ENCODE measurements at places on chromosomes 5 and 9.

DNA sequence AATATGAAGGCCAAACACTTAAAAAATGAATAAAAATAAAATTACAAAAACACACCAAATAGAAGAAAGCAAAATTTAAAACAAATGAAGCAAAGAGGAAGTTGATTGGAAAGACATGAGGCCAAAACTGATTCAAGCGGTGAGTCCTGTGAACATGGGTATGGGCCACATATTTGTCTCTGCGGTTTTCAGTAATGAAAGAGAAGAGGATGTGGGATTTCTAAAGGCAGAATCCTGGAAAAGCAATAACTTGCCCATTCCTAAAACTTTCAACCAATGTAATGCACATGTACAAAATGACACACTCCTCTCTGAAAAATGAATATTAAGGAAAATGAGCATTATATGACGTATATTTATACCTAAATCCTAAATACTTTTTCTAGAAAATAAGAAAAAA lies 263.7 kb downstream of the SEMA5A start:
- no peak for DNase-seq

GRCh38 chr5:1037123-1037670 lies 28.6 kb downstream of the NKD2 start:
- no peak for DNase-seq

GRCh38 chr9:17251100-17251499 lies 116.3 kb downstream of the CNTLN start:
- no peak for DNase-seq

- no peak for DNase-seq
These were observed 188.1 kb downstream of the TRPM3 start for GRCh38 chr9:70933321-70933720.

GRCh38 chr9:112777914-112778313 lies 27.4 kb downstream of the SNX30 start:
- DNase-seq, result no peak

- DNase-seq, result no peak
These were observed 27.0 kb downstream of the ADRA1B start for GRCh38 chr5:159943326-159943725.

GRCh38 chr5:61401726-61402125 lies 69.7 kb downstream of the ZSWIM6 start:
- peak; percentile 64 for DNase-seq

DNA sequence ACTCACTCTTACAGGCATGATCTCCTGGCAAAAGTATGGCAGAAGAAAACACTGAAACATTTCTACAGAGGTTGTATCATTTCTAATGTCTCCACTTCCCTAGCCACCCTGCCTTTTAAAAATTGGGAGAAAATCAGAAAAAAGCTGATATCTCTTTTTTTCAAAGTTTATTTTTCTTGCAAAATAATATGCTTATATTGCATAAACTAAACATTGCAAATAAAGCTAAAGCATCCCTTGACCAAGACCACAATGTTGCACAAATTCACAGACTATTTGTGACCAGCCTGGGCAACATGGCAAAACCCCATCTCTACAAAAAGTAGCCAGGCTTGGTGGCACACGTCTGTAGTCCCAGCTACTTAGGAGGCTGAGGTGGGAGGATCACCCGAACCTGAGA lies 183.3 kb upstream of the ELAVL2 start:
- DNase-seq, result no peak

GRCh38 chr9:96135076-96135752 lies 166.8 kb downstream of the HSD17B3 start:
- DNase-seq, result peak; percentile 37

GRCh38 chr5:142617416-142618129 lies 68.3 kb downstream of the FGF1 start:
- no peak for DNase-seq

DNA sequence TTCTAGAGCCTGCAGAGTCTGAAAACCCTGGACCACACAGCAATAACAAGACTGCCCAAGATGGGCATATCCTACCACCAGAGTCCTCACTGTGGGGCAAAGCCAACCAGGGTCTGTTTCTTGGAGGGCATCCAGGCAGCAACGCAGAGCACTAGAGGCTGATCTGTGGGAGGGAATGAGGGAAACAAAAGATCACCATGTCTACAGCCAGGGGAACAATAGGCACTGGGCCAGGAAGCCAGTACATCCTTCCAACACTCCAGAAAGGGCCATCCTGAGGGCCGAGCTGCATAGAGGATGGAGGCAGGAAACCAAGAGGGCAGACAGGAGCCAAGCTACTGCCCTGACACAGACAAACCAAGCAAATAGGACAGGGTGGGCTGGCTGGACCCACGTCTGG lies 416.1 kb upstream of the IRX4 start:
- DNase-seq, result no peak

GRCh38 chr5:134545070-134545868 lies 19.8 kb downstream of the JADE2 start:
- no peak for DNase-seq

GRCh38 chr9:73202980-73203379 lies 51.3 kb downstream of the ANXA1 start:
- DNase-seq, result no peak

GRCh38 chr5:142600092-142600491 lies 85.8 kb downstream of the FGF1 start:
- DNase-seq, result no peak

GRCh38 chr5:12625667-12626263 lies 721.5 kb upstream of the CTNND2 start:
- DNase-seq, result no peak

DNA sequence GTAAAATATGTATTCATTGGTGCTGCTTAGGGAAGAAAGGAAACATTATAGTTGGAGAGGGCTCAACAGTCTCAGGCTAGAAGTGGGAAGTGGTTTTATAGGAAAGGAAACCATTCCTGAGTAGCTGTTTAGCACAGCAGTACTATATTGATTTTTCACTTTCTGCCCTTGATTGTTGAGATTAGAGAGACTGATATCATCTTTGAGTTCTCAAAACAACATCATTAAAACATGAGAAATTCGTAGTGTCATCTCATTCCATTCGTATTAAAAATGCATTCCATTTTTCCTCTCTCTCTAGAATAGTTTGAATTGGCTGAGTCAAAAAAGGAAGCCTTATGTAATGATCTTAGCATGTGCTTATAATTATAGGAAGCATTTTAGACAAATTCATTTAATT lies 14.1 kb downstream of the POLR3G start:
- DNase-seq, result peak; percentile 38

DNA sequence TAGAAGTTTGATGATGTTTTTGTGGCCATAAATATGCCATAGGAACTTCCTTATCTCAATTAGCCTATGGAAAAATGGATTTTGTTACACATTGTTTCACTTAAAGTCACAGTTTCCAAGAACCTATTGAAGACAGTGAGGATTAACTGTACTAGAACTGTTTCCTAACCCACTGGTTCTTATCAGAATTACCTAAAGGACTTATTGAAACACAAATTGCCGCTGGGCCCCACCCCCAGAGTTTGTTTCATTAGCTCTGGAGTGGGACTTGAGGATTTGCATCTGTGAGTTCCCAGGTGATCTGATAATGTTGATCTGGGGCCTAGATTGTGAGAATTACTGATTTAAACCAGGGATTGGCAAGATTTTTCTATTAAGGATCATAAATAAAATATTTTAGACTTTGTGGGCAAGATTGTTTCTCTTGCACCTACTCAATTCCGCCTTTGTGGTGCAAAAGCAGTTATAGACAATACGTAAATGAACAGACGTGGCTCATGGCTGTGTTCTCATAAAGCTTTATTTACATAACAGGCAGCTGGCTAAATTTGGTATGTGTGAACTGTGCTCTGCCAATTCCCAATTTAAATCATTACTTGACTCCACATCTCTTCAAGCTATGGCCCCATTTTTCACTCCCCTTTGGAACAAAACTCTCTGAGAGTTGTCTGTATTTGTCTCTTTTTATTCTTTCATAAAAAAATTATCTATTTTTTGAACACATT lies 9.3 kb downstream of the JAK2 start:
- no peak for DNase-seq

- no peak for DNase-seq
These were observed 47.1 kb upstream of the CHSY3 start for GRCh38 chr5:129857116-129857515.

GRCh38 chr9:106035806-106036205 lies 341.5 kb downstream of the TMEM38B start:
- DNase-seq, result no peak

DNA sequence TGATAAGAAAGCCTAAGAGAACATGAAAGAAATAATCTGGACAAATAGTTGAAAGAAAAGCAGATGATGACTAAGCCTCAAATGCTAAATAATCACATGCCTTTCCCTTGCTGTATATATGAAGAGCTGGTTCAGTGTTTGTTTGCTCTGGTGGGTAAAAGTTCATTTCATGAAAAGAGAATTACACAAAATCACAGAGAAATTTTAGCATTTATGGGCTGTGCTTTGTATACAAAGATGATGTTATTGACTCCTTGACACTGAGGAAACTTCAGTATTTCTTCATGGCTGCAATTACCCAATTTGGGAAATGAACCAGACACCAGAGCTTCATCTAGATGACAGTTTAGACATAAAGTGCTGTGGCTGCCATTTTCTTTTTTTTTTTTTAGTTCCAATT lies 527.2 kb downstream of the NR2F1-AS1 start:
- DNase-seq, result no peak

DNA sequence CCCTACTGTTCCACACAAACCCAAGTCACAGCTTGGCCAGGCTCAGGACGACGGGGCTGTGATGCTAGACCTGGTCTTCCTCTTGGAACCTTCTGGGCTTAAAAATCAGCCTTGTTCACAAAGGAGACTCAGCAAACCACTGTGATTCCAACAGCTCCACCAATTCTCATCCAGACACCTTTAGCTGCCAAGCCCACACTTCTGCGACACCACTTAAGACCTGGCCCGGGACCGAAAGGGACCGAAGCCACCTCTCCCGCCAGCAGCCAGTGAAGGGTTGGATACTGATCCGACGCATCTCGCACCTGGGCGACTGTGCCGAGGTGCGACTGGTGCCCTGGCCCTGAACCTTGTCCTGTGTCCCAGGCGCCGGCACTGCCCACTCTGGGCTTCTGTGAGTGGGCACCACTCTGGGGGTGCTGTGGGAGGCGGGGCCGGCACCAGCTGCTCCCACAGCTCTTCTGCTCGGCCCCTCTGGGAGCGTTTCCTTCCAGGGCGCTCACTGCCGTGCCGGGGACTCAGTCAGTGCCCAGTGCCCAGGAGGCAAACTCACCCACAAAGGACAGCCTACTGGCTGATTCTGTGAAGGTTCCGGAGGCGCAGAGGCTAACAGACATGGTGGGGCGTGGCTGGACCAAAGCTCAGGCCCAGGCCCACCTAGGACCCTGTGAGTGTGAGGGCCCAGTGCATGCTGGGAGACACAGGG lies 50.9 kb downstream of the EXD3 start:
- DNase-seq, result no peak

DNA sequence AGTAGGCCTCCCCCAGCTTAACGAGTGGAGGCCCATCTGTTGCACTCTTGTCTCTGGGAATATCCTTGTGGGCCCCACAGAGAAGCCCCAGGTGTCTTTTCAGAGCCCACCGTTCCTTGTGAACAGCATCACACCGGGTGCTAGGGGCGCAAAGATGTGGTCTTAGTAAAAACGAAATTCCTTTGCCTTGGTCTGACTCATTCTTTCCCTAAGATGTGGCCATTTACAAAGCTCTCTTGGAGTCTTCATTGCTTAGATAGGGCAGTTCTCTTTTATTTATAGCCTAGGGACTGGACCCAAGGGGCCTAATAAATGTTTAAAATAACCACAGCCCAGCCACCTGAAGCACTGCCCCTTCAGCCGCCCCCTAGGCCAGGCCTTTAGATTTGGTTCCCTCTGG lies 52.8 kb upstream of the RPL26L1 start:
- no peak for DNase-seq

- DNase-seq, result no peak
These were observed 213.5 kb downstream of the FOXD4L6 start for GRCh38 chr9:40914772-40915659.

GRCh38 chr5:173315495-173316338 lies 12.5 kb downstream of the STC2 start:
- no peak for DNase-seq

DNA sequence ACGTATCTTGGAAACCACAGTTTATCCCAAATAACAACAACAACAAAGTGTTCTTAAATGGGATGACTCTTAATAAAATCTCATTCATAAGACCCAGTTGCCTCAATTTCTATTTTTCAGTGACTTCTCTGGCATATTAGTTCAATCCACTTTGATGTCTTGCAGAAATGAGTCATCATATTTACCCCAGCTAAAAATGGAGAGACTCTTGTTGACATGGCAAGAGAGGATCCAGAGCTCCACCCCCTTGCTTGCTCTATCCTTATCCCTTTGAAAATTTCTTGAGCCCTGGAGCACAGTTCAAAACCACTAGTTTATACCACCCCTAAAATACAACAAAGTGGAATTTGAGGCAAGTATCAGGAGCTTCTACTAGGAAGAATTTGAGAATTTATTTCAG lies 20.8 kb downstream of the VCAN start:
- no peak for DNase-seq

- DNase-seq, result peak; percentile 97
These were observed 11.0 kb downstream of the TRIO start for GRCh38 chr5:14153932-14154731.

GRCh38 chr9:131762356-131762932 lies 22.6 kb upstream of the RAPGEF1 start:
- DNase-seq, result peak; percentile 47

DNA sequence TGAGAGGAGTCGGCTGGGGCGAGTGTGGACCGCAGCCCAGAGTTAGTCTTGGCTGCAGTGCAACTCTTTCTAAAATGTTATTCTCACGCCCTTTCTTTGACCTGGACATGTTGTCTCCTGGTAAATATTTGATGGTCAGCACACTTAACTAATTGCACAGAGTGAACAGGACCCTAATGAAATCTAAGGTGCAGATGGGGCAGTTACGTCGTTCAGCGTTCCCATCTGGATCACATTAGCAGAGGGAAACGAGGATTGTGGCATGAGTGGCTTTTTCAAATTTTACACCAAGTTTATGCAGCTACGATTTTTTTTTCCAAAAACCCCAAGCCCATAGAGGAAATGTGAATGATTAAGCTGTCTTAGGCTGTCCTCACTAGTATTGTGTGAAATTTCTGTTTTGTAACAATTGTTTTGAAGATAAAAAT lies 483 bp downstream of the C9orf85 start:
- DNase-seq, result peak; percentile 89

- no peak for DNase-seq
These were observed 55.2 kb upstream of the AFAP1L1 start for GRCh38 chr5:149216496-149216895.

DNA sequence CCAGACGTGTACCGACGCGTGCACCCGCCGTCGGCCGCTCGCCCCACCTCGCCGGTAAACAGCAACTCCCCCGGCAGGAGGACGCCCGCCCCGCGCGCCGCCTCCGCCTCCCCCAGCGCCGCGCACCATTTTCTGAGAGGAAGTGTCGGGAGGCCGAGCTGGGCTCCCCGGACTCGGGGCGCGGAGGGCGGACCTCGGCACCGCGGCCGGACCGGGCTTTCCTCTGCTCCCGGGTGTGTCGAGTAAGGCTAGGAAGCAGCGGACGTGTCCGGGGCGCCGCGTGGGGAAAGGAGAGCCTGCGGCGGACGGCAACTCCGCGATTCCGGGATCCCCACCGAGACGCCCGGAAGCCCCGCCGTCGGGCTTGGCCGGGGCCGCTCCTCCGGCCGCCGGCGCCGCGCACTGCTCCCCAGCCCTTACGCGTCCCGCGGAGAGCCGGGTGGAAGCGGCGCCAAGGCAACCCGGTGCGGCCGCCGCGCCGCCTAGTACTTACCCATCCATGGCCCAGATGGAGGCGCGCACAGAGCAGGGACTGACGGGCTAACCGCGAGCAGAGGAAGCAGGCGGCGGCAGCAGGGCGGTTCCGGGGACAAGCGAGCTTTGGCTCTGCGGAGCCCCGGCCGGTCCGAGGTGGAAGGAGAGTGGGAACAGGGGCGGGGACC lies at the start of gene PTBP3:
Gene PTBP3, minus strand, starts transcription at position 643 of the 662 bp plus-strand sequence. CDS start 35,754 bp downstream, outside the sequence.
- peak; percentile 80 for DNase-seq
